ENCODE measurements at places on chromosomes 5 and 9. TPM values are rescaled to one million over a fixed set of nuclear protein-coding genes. Genes with fewer than 3 reads are reported as not detected.

The HK3 gene
- total RNA-seq: 7.4 TPM

The GGTA1 gene
- 18.4 TPM for total RNA-seq

- no peaks in the 10 kb centered on the region for H3K36me3 ChIP-seq
- no peak for DNase-seq
- H3K27me3 ChIP-seq: no peaks in the 10 kb centered on the region
- H3K4me1 ChIP-seq: no peaks in the 10 kb centered on the region
Observed at GRCh38 chr5:93017849-93018248, 563.2 kb downstream of the NR2F1-AS1 start.

- H3K4me3 ChIP-seq: no peak overlapping the region
- H3K4me1 ChIP-seq: no peaks in the 10 kb centered on the region
Observed at GRCh38 chr5:9356351-9356825, 189.5 kb downstream of the SEMA5A start.

DNA sequence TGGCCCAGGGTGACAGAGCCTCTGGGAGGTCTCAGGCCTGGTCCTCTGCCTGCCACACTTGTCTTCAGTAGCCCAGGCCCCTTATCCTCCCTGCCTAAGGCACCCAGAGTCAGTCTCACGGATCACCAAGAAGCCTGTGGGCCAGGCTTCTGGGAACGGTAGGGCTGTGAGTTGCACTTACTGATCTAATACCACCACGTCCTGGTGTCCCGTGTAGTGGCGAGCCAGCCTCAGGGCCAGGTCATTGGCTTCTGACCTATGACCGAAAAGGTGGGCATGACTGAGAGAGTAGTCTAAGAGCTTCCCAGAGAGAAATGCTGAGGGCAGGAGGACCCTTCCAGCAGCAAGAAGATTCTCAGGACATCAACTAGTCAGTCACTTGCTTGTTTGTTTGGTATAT lies 7.4 kb downstream of the PHYKPL start:
- no peak overlapping the region for H3K27ac ChIP-seq
- H3K27me3 ChIP-seq: no peaks in the 10 kb centered on the region
- no peaks in the 10 kb centered on the region for H3K36me3 ChIP-seq
- peaks cover 8% of the 10 kb centered on the region for H3K4me1 ChIP-seq

All from vagina (tissue), 2 donors.